Neural crest cell (in vitro differentiated cells): ENCODE measurements at places on chromosomes 6 and 20. TPM values are rescaled to one million over a fixed set of nuclear protein-coding genes. Genes with fewer than 3 reads are reported as not detected.
A peak's percentile ranks its signal among the peaks of the same experiment; 100 is the strongest.

DNA sequence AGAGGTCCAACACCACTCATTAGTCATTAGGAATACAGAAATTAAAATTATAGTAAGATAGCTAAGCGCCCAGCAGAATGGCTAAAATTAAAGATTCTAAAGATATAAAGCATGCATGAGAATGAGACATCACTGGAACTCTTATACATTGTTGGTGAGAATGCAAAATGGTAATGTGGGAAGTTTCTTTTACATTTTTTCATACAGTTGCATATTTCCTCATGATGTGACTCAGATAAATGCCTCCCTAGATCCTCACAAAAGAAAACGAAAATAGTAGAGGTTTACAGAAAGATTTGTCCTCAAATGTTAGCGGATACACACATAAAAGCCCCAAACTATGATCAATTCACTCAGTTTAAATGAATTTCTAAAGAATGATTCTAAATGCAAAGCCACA, 633.7 kb upstream of the GJE1 start:
- DNase-seq, result no peak

GRCh38 chr6:104486035-104486434, 373.7 kb downstream of the HACE1 start:
- no peak for DNase-seq

- DNase-seq, result peak; percentile 42
Measured at GRCh38 chr20:53157443-53158408, 185.6 kb downstream of the TSHZ2 start.

DNA sequence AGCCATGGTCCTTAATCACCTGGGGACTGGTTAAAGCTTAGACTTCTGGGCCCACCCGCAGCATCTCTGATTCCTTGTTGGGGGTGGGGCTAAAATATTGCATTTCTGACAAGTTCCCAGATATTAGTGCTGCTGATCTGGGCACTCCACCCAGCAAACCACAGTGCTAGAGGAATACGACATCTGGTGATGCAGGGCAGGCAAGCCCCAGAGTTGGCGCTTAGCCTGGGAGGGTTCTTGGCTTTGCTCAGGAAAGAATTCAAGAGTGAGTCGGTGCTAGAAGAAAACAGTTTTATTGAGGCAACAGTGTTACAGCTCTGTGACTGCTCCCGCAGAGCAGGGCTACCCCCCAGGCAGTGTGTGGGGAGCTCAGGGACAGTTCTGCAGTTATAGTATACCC, 210.7 kb downstream of the TFAP2C start:
- DNase-seq, result no peak

DNA sequence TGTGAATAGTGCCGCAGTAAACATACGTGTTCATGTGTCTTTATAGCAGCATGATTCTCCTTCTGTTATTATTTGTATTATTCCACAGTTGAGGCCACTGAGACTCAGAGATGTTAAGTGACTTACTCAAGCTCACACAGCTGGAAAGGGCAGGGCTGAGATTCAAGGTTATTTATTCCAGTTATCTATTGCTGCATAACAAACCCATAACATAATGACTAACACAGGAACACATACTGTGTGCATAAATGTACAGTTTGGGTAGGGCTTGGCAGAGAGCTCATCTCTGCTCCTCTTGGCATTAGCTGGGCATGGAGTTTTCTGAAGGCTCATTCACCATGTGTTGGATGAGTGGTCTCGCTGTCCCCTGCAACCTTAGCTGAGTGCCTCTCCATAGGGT, 68.8 kb downstream of the STK35 start:
- DNase-seq, result no peak

DNA sequence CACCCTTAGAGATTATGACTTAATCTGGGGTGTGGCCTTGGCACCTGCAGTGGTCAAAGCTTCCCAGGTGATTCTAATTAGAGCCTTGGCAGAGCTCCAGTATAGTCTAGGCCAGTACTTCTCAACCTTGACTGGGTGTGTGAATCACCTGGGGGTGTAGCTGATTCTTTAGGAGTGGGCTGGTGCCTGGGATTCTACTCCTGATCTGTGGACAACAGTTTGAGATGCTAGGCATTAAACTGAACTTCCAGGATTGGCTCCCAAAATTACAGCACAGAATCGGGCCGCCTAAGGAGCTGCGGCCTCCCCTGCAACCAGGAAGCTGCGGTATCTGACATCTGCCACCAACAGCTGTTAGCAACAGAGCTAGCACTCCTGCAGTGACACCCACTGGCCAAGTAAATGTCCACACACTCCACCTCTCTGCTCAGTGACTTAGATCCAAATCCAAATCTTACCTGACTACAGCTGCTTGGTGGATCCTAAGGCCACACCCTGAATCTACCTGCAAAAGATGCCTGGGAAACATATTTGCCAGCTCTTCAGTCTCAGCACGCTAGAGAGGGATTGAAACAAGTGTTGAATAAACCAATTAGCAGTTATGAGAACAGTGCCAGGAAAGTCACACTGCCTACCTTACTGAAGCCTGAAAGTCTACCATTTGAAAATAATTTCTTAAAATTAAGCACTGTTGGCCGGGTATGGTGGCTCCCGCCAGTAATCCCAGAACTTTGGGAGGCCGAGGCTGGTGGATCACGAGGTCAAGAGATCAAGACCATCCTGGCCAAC, 126.7 kb downstream of the UNC5CL start:
- no peak for DNase-seq

DNA sequence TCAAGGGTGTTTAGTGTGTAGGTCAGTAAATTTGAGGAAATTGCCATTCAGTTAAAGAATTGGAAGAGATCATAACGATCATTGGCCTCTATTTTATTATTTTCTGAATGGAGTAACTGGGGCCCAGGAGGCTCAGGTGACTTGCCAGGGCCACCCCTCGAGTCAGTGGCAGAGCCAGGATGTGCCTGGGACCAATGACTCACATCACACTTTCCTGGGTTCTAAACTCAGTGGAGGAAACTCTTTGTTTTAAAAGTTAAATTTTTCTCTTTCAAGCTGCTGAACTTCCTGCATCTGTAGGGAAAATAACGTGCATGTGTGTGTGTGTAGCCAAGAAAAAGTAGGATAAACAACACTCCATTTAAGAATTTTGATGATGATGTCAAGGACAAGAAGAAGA, 135.5 kb downstream of the MYLK4 start:
- no peak for DNase-seq

DNA sequence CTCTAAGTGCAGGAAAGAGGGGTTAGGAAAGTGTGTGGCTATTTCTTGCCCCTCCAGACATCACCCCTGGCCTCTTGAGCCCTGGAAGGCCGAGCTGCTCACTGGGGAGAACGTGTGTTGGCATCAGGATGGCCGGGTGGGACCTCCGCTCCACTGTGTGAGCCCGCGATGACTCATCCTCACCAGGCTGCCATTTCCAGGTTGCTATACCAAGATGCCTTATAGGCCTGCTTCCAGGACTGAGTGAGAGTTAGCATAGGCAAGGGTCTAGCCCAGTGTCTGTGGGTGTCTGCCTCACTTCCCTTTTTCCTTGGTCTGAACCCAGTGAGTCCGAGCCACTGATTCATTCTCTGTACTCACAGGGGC, 105.0 kb downstream of the MRPL14 start:
- DNase-seq, result no peak

- no peak for DNase-seq
Measured at GRCh38 chr6:167975458-167975857, 22.0 kb upstream of the KIF25 start.

- DNase-seq, result peak; percentile 9
Measured at GRCh38 chr6:6221787-6222535, 98.5 kb downstream of the F13A1 start.

DNA sequence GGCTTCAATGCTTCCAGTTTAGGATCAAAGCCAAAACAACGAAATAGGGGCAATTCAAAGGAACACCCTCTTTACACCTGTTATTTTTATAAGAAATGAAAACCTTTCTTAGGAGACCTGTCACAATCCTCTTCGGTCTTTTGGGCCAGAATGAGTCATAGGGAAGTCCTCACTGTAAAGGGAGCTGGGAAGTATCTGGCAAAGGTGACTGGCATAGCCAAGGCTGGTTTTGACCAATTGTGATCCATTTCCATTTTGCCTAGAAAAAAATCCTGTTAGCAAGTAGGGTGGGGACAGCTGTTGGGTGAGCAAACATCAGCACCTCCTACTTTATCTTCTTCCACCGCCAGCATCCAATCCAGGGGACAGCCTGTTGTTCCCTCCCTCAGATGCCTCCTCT, 343.2 kb upstream of the SULF2 start:
- DNase-seq, result no peak

GRCh38 chr6:2307799-2308198, 62.4 kb upstream of the GMDS start:
- no peak for DNase-seq

DNA sequence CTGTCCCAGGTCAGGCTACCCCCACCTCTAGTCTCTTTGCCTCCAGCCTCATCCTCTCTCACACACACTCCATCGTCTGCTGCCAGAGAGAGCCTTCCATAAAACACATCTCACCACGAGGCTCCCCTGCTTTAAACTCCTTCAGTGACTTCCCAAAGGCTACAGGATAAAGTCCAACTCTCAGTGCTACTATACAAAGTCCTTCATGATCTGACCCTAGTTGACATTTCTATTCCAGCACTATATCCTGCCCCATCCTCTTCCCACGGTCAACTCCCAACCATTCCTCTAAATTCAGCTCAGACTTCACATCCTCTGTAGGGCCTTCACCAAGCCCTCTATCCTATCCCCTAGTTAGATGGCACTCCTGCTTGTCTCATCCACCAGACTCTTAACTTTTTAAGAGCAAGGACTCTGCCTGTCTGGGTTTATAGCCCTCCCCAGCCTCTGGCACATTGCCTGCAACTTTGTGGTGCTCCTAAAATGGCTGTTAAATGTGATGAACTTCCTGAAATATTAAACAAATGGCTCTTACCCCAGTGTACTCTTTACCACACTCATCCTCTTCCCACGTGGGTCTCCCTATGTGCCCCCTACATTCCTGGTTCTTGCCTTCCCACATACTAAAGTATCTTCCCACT, 36.1 kb downstream of the KIF16B start:
- DNase-seq, result no peak

GRCh38 chr6:168280020-168280898, 39.3 kb downstream of the DACT2 start:
- peak; percentile 29 for DNase-seq

DNA sequence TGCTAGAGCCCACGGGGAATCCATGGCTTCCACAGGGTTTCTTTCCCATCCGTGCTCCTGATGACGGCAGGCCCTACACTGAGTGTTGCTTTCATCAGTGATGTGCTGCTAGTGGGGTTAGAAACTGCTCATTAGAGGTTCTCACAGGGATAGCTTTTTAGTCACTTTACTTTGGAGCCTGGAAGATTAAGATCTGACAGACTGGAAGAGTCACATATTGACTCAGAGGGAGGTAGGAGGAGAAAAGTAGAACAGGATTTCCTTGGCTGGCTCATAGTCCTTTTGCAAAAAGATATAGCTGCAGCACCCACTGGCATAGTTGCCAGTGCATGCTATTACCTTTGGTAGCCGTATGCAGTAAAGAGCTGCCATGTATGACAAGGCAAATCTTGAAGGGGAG, 890.3 kb downstream of the C6orf118 start:
- no peak for DNase-seq

GRCh38 chr6:109979033-109979921, 1.2 kb downstream of the GPR6 start:
- no peak for DNase-seq

- no peak for DNase-seq
Measured at GRCh38 chr6:90158936-90159335, 137.7 kb downstream of the BACH2 start.

- DNase-seq, result no peak
Measured at GRCh38 chr6:158519300-158519699, 40.6 kb upstream of the TMEM181 start.

- DNase-seq, result peak; percentile 67
Measured at GRCh38 chr20:54680872-54681619, 205.7 kb downstream of the DOK5 start.

DNA sequence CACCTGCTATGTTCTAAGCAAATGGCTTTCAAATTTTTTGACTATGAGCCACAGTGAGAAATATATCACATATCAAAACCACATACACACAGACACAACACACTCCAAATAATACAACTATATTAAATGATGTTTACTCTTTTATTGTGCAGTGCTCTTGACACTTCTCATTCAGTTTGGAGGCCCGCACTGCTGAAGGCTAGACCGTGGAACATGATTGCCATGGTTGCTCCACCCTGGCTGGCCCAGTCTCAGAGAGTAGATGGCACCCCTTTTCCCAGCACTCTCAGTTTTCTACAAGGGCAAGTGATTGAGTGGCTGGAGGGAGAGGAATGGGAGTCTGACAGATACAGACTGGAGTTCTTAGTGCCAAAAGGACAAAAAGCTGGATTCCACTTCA, 86.9 kb downstream of the SH3BGRL2 start:
- DNase-seq, result no peak

DNA sequence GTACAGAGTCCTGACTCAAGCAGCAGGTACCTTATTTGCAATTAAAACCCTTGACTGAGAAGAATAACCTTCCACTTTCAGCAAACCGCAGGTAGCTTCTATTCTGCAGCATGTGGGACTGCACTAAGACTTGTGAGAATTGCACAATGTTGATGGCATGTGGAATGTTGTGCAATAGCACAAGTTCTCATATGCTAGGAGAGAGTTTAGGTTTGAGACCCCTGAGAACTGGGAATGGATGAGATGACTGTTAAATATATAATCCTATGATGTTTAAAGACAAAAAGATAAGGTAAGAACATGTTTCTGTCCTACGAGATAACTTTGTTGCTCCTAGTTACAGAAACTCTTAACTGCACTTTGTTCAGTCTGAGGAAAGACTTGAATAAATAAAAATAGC, 194.6 kb downstream of the OTOR start:
- no peak for DNase-seq

DNA sequence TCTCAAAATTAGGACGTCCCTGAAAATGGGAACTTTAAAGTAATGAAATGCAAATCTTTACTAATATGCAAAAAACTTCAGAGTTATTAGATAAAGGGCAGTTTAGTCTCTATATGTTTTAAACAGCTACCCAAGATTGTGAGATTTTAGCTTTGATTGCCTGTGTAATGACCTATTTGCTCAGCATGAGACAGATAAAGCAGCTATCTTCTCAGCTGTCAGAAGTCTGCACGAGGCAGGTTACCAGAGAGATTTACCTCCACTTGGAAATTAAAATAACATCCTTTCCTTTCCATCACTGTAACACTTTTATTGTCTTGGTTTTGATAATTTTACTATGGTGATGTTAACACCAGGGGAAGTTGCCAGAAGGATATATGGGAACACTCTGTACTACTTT, 436.6 kb upstream of the OPRM1 start:
- DNase-seq, result no peak

OR2B6 gene
- total RNA-seq, result not detected in 2 replicates

TFAP2D gene
- total RNA-seq, result not detected in 2 replicates

KIF25 gene
- total RNA-seq, result 0.72 and 1.0 TPM in 2 replicates

IMPG1 gene
- total RNA-seq, result not detected in 2 replicates

HDGFL1 gene
- total RNA-seq, result not detected in 2 replicates

DACT2 gene
- total RNA-seq, result 0.19 and 0.43 TPM in 2 replicates

SUPT3H gene
- total RNA-seq, result 17.0 and 18.0 TPM in 2 replicates

FLRT3 gene
- 35.2 and 36.3 TPM in 2 replicates for total RNA-seq

OR12D1 gene
- not detected in 2 replicates for total RNA-seq

HACE1 gene
- total RNA-seq, result 23.0 and 23.9 TPM in 2 replicates
